Activated T-cell treated with anti-CD3 and anti-CD28 coated beads, Interleukin-2, amount 50 U/mL, for 4 hours (primary cell): ENCODE measurements at places on chromosomes 7 and 10. TPM values are rescaled to one million over a fixed set of nuclear protein-coding genes. Genes with fewer than 3 reads are reported as not detected.

- DNase-seq, result no peak
Measured at GRCh38 chr7:27209933-27210440, 10.1 kb upstream of the HOXA13 start.

- DNase-seq, result no peak
Measured at GRCh38 chr7:55651057-55651456, 78.8 kb upstream of the VOPP1 start.

DNA sequence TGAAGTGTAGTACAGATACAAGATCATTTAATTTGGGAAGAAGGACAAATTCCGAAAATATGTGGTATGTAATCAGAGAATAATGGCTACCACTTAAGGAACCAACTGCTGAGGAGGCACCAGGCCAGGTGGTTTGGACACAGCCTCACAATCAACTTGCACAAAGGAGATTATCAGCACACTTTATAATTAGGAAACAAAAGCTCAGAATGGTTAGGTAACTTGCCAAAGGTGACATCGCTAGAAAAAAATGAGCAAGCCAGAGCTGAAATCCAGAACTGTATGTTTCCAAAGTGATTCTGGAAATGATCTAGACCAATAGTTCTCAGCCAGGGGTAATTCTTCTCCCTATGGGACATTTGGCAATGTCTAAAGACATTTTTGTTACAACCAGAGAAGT, 36.6 kb downstream of the ERCC6 start:
- no peak for DNase-seq

GRCh38 chr7:64045301-64046040, at the start of gene ZNF727:
Gene ZNF727 (plus strand): TSS chr7:64045434. CDS start chr7:64045622, 188 bp downstream.
- no peak for DNase-seq

The GRK5 gene
- 15.3 TPM for total RNA-seq

The ZNF277 gene
- total RNA-seq, result 11.3 TPM

The ERLIN1 gene
- 26.5 TPM for total RNA-seq
